RKO (cell line): ENCODE measurements at places on chromosomes 2 and 18.

DNA sequence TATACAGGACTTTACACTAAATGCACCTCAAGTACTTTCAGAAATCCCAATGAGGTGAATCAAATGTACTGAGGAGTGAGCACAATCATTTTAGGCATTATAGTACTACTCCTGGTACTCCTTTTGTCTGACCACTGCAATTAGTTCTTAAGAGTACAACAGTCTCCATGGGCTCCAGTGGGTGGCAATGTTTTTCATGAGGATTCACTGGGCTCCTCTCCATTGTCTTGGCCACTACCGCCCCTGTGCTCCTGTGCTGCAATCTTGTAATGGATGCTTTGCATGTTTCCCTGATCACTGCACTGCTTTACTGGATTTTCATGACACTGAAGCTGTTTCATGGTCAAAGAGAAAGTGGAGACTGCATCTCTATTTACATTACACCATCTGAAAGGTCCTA is 268.5 kb upstream of the ZSWIM2 start:
- DNase-seq = no peak

DNA sequence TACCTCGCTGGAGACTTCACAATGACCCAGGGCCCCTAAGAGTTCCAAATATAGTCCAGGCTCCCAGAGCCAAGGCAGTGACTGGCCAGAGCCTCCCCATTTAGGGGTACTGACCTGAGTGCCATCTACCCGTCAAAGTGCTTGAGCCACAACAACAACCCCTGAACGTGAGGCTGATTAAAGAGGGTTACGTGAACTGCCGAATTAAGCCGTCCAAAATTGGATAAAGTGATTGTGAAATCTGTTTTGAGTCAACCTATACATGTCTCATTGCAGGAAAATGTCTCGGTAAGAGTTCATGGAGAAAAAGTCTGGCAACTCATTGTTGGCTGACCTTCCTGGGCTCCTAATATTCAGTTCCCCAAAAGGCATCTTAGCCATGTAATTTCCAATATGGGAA is 116.3 kb downstream of the TTC32 start:
- no peak for DNase-seq

- DNase-seq = no peak
Measured at GRCh38 chr2:191791953-191792560, 54.8 kb downstream of the CAVIN2 start.

DNA sequence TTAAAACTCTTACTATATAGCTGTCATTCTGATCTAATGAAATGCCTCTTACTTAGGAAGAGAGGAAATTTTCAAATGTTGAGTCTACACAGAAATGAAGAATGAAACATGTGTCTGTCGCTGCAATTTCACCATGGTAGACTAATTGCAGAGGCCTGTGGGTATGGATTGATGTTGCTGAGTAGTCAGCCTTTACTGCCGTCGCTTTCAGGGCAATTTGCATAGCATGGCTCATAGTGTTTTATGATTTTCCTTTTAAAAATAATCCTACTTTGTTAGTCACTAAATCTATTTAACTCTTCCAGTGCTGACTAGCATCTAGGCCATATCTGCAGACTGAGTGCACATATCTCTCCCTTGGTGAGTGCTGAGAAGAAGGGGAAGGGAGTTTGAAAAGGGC is 819.2 kb downstream of the SATB2 start:
- peak; percentile 15 for DNase-seq

GRCh38 chr2:137706786-137707613 is 257.3 kb upstream of the HNMT start:
- DNase-seq = no peak

DNA sequence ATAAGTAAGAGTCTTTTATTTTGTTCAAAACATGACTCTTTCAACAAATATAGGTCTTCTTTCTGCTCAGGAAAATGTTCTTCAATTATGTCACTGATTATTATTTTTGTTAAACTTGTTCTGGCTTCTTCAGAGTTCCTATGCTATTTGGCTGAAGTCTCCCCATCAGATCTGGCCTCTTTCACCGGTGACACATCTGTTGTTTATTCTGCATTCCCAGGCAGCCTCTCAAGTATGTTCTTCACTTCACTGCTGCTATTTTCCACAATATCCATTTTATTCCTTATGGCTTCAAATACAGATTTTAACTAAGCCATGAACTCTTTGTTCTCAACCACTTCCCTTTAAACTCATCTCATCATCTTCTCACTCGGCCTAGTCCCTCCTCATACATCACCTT is 45.7 kb downstream of the HDAC4 start:
- DNase-seq = no peak

GRCh38 chr2:27435628-27436027 is 6.6 kb upstream of the KRTCAP3 start:
- DNase-seq = no peak

DNA sequence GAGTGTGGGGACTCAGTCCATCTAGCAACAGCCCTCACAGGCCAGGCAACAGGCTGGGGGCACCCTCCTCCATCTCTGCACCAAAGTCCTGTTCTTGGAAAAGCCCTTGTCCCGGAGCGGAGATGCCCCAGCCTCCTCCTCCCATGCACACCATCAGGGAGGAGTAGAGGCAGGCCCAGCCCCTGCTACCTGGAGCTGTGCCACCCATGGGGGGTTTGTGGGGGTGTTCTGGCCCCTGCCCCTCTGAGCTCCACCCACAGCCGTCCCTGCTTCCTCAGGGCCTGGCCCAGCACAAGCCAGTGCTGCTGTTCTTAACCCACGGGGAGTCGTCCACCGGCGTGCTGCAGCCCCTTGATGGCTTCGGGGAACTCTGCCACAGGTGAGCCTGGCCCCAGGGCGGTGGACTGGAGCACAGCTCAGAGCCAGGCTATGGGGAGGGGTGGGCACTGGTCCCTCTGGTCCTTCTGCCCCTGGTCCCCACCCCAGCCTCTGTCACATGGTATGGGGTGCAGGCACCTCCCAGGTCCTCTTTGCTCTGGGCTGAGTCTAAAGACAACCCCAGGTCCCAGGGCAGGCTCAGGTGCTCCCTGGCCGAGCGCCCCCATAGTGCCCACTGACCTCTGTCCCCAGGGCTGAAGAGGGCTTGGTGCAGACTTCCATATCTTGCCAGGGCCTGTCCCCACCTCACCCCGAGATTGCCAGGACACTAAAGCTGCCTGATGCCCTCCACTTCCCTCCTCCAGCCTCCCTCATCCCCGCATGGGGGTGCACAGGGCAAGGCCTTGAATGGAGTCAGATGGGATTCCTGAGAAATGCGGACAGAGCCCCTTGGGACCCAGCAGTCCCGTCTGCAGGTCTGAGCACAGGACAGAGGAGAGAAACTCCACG is 2.7 kb downstream of the AGXT start:
- DNase-seq = no peak

DNA sequence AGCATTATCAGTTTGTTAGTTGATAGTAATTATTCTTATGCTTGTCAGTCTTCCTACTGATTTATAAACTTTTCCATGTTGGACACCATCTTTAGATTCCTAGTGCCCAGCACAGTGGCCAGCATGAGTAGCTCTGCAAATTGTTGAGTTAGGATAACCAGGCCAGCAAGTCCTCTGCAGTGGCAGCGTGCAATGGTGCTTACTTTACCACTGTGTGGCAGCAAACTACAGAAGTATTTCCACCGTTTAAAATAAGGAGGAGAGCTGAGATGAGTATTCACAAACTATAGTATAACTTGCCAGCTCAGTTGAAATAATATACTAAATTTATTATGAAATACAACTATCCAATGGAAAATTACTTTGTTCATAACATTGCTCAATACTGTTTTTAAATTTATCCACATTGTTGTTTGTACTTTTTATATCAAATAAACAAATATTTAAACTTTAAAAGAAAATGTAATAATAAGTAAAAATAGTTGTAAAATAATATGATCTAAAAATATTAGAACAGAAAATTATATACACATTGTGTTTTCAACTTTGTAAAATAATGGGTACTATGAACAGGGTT is 9.3 kb upstream of the THADA start:
- DNase-seq = peak; percentile 84

- DNase-seq = peak; percentile 28
Measured at GRCh38 chr2:2775018-2775417, 443.9 kb upstream of the MYT1L start.

GRCh38 chr2:241813644-241814392 is 4.8 kb downstream of the NEU4 start:
- DNase-seq = no peak

- DNase-seq = no peak
Measured at GRCh38 chr2:7749895-7750559, 832.8 kb downstream of the RNF144A start.

- DNase-seq = no peak
Measured at GRCh38 chr2:18506883-18507509, 53.5 kb downstream of the RDH14 start.

DNA sequence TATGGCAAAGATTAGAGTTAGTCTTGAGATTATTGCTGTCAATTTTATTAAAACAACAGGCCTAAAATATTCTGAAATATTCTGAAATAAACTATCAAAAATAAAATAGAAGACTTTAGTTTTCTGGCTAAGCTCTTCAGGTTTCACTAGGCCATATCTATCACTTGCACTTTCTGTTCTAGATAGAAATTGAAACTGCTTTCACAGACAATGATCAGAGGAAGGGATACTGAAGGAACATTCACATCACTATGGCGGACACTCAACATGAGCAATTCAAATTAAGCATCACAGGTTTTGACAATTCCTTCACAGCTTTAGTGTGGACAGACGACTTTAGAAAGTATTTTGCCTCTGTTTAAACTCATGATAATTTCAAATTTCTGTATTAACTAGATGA is 586.4 kb upstream of the REG3G start:
- no peak for DNase-seq

DNA sequence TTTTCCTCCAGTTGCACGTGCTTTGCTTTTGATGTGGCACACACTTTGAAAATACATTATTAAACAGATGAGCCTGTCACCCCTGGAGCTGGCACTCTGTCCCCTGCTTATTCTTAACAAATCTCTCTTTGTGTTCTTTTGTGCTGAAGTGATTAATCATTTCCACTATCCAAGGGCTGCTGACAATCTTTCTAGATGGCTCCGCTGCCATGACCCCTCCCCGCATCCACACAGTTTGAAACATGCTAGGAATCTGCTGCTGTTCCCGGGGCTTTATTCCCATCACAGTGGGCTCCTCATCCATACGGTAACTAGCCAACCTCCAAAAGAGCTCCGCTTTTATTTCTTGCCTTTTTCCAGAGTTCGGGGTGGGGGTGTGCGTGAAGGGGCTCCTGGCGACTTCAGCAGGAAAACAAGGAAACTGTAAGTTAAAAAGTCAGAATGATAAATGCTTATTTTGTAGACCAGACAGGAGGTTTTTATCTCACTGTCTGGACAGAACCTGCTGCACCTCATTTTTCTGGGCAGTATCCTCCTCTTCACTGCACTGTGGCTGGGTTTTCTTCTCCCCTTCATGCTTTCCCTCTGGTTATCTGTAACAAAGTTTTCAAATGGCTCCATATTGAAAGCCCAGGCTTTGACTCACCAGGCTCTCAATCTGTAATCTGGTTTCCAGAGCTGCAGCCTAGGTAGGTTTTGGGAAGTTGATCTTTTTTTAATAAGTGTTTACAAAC is 319.7 kb downstream of the AFF3 start:
- DNase-seq = no peak

DNA sequence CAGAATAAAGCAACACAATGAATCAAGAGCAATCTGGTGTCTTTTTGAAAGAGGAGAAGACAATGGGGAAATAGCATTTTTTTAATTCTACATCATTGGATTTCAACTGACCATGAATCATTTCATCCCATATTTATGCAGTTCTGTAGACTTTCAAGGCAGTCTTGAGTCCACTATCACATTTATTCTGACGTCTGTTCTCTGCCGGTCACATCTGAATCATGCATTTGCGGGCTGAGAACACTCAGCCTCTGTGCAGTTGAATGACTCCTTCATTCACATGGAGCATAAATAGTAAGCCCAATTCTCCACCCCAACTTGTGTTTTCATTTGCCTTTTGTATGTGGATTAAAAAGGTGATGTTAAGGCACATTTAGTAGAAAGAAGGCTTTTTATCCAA is 128.2 kb downstream of the AKAIN1 start:
- peak; percentile 20 for DNase-seq

GRCh38 chr2:64823794-64824193 is 165.4 kb upstream of the SLC1A4 start:
- DNase-seq = no peak

DNA sequence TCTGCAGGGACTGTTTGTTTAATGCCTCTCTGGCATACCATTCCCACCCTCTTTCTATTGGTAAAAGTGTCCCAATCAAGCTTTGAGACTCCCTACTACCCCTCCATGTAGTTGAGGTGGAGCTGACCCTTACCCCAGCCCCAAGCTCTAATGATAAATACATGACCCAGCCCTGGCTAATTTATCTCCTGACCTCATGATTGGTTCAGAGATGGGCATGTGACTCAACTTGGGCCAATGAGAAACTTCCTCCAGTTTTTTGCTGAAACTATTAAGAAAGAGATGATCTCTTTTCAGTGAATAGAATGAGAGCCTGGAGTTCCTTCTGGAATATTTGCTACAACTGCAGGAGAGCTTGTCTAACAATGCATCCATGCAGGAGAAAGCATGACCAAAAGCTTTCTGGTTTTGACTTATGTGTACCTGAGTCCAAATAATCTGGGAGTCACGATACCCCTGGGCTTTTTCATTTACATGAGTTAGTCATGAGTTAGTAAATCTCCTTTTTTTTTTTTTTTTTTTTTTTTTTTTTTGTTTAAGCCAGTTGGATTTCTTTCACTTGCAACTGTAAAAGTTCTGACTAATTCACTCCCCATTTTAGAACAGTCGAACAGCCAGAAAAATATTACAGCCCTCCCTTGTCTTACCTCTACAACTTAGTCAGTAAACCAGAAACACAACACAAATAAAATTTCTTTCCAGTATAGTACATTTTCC is 66.5 kb upstream of the TLK1 start:
- no peak for DNase-seq

GRCh38 chr2:144490857-144491256 is 29.1 kb downstream of the ZEB2 start:
- no peak for DNase-seq

- no peak for DNase-seq
Measured at GRCh38 chr2:40279001-40279400, 172.9 kb downstream of the SLC8A1 start.

- DNase-seq = no peak
Measured at GRCh38 chr18:28088477-28088876, 88.5 kb downstream of the CDH2 start.

DNA sequence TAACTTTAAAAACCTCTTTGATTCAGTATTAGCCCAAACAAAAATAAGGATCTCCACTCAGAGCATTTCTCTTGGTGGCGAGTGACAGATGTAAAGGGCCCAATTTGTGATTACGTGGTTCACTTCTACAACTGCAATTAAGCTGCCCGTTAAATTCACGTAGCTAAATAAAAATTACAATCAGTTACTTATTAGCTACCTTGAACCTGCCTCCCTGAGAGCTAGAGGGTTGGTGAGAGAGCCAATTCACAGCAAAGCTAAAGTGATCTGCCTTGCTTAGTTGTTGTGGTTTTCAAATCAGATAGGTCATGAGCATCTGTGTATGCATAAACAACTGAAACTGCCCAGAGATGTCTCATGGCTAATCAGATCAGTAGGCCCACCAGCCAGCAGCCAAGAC is 156.7 kb downstream of the RNF152 start:
- no peak for DNase-seq

DNA sequence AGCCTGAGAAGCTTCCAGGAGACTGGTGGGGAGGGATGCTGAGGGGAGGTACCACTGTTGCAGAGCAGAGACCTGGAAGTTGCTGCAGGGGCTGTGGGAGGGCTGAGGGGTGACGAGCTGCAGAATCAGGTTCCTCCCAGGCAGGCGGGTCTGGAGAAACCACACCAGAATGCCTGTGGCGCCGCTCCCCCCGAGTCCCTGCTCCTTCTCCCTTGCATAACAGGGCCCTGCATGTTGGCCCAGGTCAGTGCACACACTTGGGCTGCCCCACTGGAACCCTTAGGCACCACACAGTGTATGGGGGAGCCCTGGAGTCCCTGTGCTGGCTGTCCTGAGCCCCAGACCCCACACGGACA is 60.4 kb downstream of the ARL4C start:
- DNase-seq = no peak
